Activated naive CD8-positive, alpha-beta T cell treated with anti-CD3 and anti-CD28 coated beads, Interleukin-2, amount 10 ng/mL, durations not matched to agents 7 days and 5 days (primary cell): ENCODE measurements at places on chromosomes 1 and 21. TPM values are rescaled to one million over a fixed set of nuclear protein-coding genes. Genes with fewer than 3 reads are reported as not detected.

ADCY10 gene
- total RNA-seq, result 0.42 TPM

DNA sequence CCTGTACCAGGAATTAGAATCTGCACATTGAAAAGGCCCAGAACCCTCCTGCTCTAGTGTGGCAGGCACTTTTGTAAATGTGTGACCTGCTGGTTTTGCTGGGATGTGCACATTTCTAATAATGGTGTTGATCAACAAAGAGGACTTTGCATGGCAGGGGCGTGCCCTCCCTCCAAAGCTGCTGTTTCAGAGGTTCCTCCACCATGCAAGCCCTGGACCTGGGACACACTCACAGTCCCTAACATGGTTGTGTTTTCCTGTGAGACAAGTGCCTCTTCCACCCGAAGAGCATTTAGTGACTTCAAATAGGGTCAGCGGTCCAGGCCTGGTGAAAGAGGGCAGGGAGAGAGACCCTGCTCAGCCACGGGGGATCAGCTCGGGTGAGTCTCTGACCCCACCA is 28.1 kb downstream of the TENT5C start:
- no peak for DNase-seq
- peaks cover 12% of the 10 kb centered on the region for H3K36me3 ChIP-seq
- H3K27me3 ChIP-seq, result peaks cover 29% of the 10 kb centered on the region
- no peak overlapping the region for H3K27ac ChIP-seq
- no peak overlapping the region for H3K4me3 ChIP-seq

DNA sequence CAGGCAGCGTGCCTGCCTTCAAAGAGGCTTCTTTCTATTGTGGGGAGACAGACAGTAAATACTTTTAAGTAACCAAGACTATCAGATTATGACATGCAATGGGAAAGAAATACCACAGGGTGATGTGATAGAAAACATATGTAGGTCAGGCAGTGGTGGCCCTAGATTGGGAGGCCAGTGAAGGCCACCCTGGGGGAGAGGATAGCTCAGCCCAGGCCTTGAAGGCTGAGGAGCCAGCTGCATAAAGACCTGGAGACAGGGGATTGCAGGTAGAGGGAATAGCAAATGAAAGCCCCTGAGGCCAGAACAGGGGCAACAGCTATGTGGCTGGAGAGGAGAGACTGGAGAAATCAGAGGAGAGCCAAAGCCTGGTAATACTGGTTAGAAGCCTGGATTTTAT is 4.0 kb downstream of the SOX13 start:
- H3K4me3 ChIP-seq, result no peak overlapping the region
- H3K27ac ChIP-seq, result no peak overlapping the region
- H3K36me3 ChIP-seq, result no peaks in the 10 kb centered on the region
- peaks cover 12% of the 10 kb centered on the region for H3K4me1 ChIP-seq
- peaks cover 64% of the 10 kb centered on the region for H3K27me3 ChIP-seq

DNA sequence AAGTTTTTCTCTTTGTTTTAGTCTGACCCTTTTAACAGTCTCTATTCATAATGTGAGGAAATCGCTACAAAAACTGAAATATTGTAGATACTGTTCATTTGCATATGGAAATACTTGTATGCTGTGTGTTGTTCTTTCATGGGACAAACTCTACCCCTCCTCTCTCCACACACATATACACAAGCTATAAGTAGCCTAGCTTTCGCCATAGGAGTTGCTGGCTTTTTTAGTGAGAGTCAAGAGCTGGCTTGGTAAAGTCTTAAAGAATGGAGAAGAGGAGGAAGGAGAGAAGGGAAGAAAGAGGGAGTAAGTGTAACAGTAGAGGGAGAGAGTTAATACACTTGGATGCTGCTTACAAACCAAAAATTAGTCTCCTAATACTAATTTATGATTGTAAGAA is 115.6 kb downstream of the RABGAP1L start:
- H3K27me3 ChIP-seq, result no peaks in the 10 kb centered on the region
- H3K36me3 ChIP-seq, result peaks cover 2% of the 10 kb centered on the region
- H3K4me1 ChIP-seq, result no peaks in the 10 kb centered on the region
- no peak overlapping the region for H3K4me3 ChIP-seq
- no peak for DNase-seq

GRCh38 chr1:8763888-8764287 is 53.6 kb downstream of the RERE start:
- peaks cover 11% of the 10 kb centered on the region for H3K4me1 ChIP-seq
- H3K36me3 ChIP-seq, result peaks cover 9% of the 10 kb centered on the region
- H3K27me3 ChIP-seq, result no peaks in the 10 kb centered on the region
- no peak overlapping the region for H3K27ac ChIP-seq

DNA sequence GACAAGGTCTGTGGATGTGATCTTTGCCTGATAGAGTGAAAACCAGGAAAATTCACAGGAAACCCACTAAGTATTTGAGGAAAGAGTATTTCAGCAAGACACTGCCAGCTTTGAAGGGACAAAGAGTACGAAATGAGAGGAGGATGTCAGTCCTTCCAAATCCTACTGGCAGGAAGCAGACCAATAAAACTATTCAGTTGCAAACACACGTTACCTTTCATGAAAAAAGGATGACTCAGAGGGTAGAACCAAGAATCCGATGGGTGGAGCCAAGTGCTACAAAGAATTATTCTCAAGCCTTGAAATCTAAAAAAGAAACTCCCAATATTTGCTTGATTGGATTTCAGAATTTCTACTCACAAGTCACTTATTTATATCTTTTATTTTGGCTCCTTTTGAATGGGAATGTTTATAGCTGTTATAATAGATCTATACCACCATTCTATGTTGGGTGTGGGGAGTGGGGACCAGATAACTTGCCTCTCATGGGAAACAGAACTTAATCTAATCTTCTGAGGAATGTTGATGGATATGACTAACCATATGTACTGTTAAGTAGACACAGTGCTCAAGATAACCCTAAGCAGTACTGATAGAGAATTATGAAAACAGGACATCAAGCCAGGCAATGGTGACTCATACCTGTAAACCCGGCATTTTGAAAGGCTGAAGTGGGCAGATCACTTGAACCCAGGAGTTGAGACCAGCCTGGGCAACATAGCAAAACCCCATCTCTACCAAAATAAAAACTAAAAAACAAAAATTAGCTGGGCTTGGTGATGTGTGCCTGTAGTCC is 19.3 kb upstream of the HEATR1 start:
- H3K27me3 ChIP-seq, result peaks cover 18% of the 10 kb centered on the region
- H3K36me3 ChIP-seq, result no peaks in the 10 kb centered on the region
- DNase-seq, result no peak
- H3K27ac ChIP-seq, result no peak overlapping the region
- H3K4me3 ChIP-seq, result no peak overlapping the region

- no peaks in the 10 kb centered on the region for H3K4me1 ChIP-seq
- H3K4me3 ChIP-seq, result no peak overlapping the region
- H3K27me3 ChIP-seq, result peaks cover 54% of the 10 kb centered on the region
- H3K36me3 ChIP-seq, result no peaks in the 10 kb centered on the region
- DNase-seq, result no peak
These were observed 8.4 kb upstream of the ZNF697 start for GRCh38 chr1:119656410-119656955.

DNA sequence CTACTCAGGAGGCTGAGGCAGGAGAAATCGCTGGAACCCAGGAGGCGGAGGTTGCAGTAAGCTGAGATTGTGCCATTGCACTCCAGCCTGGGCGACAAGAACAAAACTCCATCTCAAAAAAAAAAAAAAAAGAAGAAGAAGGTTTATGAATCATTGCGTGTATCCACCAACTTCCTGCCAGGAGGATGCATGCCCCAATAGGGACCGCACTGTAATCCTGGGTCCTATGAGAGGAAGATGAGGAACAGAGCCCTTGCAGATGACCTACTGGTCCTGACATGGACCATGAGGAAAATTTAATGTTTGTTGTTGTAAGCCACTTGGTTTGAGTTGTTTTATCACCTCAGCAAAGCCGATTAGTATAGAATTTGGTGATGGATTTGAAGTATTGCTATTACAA is 56.7 kb downstream of the PTGS2 start:
- H3K36me3 ChIP-seq, result no peaks in the 10 kb centered on the region
- no peak for DNase-seq
- peaks cover 14% of the 10 kb centered on the region for H3K4me1 ChIP-seq
- H3K27me3 ChIP-seq, result peaks cover 12% of the 10 kb centered on the region
- no peak overlapping the region for H3K27ac ChIP-seq
- H3K4me3 ChIP-seq, result no peak overlapping the region

GRCh38 chr1:93708734-93709481 is 27.3 kb upstream of the BCAR3 start:
- peaks cover 10% of the 10 kb centered on the region for H3K27me3 ChIP-seq
- DNase-seq, result no peak
- no peak overlapping the region for H3K27ac ChIP-seq
- H3K4me3 ChIP-seq, result peak overlapping the region; percentile 3
- H3K4me1 ChIP-seq, result peaks cover 36% of the 10 kb centered on the region

- peaks cover 2% of the 10 kb centered on the region for H3K36me3 ChIP-seq
- no peak overlapping the region for H3K4me3 ChIP-seq
- H3K27ac ChIP-seq, result no peak overlapping the region
- H3K4me1 ChIP-seq, result no peaks in the 10 kb centered on the region
These were observed 3.5 kb downstream of the HRNR start for GRCh38 chr1:152220166-152221163.
